NCI-H345 (cell line): ENCODE measurements at places on chromosomes 7 and 10.

- DNase-seq = no peak
Measured at GRCh38 chr7:20594023-20594422, 21.4 kb upstream of the ABCB5 start.

GRCh38 chr7:117937753-117938483, 64.7 kb upstream of the CTTNBP2 start:
- DNase-seq = peak; percentile 31

DNA sequence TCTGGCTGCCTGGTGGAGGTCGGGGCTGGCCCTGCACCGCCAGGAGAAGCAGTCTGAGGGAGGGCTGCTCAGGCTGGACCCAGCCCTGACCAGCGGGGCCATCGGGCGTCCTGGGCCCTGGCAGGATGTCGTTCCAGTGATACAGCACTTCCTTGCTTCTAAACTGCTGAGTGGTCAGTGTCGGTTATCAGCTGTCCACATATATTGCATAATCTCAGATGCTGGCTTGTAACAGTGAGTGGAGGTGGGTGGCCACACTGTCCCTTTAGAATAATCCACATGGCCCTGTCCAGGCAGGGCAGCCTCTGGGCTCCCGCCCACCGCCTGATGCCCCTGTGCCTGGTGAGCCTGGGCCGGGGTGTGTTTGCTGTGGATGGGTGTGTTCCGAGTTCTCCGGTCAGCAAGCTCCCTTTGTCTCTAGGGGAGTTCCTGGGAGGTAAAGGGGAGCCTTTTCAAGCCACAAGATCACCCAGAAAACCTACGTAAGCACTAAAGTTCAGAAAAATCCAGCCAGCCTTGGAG, 86.1 kb downstream of the LHPP start:
- DNase-seq = no peak

GRCh38 chr7:47707583-47707982, 125.7 kb upstream of the TNS3 start:
- no peak for DNase-seq

DNA sequence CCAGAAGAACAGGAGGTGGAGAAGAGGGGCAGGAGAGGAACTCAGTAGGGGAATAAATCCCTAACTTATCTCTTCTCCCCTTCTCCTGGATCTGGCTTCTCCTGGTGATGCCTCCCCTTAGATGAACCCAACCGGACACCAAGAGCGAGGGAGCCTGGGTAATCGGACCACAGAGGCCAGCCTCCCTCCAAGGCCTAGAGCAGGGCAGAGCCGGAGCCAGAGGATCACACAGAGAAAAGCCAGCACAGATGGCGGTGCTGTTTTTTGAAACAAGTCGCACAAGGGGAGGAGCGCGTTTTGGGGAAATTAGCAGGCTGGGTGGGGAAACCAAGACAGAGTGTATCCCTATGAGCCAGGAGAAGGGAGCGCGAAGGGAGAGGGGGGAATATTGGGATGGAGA, 4.9 kb upstream of the SRRM3 start:
- no peak for DNase-seq

DNA sequence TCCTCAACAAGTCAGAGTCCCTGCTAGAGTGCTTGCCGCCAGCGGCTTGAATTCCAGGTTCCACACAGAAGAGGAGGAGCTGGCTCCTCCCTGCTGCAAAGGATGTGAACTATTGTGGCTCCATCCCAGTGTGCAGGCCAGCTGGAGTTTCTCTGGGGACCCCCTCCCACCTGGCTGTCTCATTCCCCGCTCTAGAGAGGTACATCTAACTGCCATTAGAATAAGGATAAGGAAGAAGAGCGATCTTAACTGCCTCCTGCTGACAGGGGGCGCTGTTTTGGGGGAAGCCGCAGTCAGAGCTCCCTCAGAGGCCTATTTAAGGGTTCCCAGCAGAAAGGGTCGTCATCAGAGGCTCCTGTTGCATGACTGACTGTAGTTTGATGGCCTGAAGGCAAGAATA, 40.8 kb upstream of the HECW1 start:
- DNase-seq = no peak

GRCh38 chr10:79292026-79292766, 55.1 kb upstream of the PPIF start:
- no peak for DNase-seq

- DNase-seq = no peak
Measured at GRCh38 chr7:106999023-106999422, 45.5 kb upstream of the PRKAR2B start.

- DNase-seq = peak; percentile 62
Measured at GRCh38 chr7:31284106-31284505, 56.4 kb downstream of the NEUROD6 start.

DNA sequence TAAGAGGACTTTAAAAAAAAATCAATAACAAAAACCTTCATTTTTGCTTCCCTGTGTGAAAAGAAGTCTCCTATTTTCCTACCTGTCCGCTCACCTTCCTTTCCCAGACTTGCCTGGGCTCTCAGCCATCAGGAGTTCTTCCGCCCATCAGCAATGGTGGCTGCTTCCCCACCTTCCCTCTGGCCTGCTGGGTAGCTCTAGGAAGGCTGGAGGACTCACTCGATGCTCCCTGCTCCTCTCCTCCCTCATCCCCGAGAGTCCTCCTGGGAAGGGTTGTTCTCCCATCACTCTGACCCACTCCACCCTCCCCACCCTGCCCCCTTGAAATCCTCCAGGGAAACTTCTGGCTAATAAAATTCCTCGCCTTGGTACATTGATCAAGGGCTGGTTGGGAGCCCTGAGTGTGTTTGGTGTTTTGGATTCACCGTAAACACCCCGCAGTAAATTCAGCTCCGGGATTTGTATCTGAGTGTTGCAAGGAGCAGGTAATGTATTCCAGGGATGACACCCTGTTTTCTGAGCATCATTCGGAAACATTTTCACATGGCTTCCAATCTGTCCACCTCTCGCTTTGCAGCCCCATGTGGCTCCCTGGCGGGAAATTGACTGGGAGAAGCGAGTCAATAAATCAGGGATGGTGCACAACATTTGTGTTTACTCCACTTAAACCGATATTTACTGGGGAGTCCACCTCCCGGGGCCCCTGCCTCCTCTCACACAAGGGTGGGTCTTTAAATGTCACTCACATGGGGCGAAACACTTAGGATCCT, 126.4 kb upstream of the SDK1 start:
- DNase-seq = no peak

DNA sequence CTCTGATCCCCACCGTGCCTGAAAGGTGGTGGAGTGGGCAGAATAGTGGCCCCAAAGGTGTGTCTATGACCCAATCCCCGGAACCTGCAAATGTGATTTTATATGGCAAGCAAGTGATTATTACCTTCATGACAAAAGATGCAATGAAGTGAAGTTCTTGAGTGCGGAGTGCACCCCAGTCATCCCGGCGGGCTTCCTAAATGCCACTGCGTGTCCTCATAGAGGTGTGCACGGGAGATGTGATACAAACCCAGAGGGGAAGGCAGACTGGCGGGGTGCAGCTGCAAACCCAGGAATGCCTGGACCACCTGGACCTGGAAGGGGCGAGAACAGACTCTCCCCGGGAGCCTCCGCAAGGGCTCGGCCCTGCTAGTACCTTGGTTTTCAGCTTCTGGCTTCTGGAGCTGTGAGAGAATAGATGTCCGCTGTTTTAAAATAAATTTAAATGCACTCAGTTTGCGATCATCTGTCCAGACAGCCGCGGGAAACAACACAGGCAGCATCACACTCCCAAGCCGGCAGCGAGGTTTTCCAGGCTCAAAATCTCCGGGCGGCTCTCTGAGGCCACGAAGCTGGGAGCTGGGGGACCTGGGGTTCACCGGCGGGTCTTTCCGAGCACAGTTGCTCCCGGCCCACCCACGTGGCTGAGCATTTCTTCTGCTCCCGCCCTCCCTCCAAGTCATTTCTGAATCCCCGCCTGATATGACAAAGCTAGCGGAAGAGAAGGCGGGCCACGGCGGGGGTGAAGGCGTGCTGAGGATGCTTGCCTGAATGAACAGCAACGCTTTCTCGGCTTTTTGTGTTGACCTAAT, 50.4 kb upstream of the EBF3 start:
- no peak for DNase-seq

GRCh38 chr7:9983048-9983447, 990.6 kb upstream of the PHF14 start:
- DNase-seq = no peak

DNA sequence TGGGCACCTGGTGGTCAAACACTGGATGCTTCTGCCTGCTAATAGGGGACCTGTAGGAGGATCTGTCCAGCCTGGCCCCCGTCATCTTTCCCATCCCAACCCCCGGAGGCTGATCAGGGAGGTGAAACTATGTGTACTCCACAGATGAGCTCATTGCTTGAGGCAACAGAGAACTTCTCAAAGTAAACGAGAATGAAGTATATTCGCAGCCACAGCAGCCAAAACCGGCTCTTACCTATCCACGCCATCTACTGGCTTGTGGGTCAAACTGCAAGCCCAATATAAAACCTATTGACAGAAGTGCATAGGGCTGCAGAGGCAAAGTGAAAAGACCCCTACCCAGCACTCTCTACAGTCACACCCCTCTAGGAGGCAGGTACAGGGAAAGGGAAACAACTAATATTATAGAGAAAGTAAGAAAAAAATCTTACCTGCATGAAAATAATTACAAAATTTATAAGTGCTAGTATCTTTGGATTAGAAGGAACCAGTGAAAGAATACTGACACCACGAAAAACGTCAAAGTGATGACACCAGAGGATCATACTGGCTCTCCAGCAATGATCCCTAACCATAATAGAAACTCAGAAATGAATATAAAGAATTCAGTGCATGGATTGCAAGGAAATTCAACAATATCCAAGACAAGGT, 973.5 kb downstream of the ANKRD7 start:
- DNase-seq = peak; percentile 49

DNA sequence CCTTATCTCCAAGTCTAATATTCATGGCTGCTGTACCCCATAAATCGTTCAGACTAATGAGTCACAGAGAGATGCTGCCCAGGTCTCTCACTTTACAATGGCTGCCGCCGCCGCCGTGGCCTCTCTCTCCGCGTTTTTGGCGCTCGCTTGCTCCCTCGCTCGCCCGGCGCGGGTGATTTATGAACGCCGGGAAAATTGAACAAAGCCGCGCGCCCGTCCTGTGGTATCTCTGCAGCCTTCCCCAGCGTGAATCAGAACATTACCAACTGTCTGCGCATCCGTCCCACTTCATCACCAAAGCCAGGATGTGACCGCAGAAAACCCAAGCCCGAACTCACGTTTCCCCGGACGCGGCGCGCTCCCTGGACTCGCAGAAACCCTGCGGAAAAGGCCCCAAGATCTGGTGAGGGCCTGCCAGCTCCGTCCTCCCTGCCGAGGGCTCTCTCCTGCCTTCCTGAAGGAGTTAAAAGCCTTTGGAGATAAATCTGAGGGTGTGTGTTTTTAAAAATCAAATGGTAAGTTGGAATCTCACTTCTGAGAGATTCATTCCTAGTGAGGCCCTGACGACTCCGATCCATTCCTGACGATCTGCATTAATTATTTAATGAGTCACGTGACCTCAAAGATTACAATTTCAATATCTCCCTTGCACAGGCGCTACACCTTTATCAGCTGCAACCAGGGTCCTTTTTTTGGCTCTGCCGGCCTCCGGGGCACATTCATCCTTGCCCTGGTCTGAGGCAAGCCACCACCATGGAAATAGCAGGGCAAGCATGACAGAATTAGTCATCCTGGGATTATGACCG, 6.3 kb downstream of the HOXA4 start:
- DNase-seq = no peak

DNA sequence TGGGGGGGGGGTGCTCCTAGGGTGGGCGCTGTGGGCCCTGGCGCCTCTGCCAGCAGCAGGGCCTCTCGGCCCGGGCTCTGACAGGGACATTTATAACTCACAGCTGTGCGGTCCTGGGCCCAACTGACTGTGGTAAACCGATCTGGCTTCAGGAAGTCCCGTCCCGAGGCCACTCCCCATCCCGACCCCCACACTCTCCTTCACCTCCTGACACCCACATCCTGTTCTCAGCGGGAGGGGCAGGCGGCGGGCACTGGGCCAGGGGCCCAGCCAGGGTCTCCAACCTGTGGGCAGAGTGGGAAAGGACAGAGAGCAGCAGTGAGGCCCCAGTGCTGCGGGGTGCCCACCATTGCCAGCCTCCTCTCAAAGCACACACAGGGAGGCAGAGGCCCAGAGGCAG, 69.1 kb downstream of the ZMIZ1 start:
- no peak for DNase-seq

DNA sequence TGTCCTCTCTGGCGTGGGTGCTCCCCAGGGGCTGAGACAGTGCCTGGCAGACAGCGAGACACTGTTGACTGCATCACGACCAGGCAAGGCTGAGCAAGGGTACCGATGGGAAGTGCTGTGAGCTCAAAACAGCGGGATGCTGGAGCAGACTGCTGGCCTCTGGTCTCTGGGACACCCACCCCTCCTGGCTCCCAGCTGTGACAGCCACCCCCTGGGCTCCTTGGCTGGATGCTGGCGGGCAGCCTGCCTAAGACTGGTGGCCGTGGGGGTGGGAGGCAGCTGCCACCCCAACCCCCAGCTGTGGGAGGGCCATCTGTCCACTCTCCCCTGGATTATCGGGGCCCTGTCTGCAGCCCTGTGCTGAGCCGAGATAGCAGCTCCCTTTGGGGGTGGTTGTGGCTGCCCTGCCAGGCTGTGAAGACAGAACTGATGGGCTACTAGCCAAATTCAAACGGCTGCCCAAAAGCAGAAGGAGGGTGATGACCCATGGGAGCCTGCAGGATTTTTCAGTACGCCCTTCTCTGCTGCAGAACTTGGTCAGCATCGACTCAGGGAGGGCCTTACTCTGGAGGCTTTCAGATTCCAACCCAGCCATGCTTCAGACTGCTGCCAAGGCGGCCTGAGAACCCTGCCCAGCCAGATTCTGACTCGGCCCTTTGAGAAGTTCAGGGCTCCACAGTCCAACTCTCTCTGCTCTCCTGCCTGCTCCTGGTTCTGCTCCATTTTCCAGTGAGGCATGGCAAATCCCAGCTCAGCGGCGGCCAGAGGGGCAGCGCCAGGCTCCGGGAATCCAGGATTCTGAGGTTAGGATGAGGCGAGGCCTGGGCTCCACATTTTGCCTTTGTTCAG, 125.3 kb downstream of the NEURL1 start:
- no peak for DNase-seq
